NCI-H510A (cell line): ENCODE measurements at places on chromosomes 2 and 18.

GRCh38 chr2:169298007-169298406 lies 64.3 kb downstream of the LRP2 start:
- DNase-seq = no peak

DNA sequence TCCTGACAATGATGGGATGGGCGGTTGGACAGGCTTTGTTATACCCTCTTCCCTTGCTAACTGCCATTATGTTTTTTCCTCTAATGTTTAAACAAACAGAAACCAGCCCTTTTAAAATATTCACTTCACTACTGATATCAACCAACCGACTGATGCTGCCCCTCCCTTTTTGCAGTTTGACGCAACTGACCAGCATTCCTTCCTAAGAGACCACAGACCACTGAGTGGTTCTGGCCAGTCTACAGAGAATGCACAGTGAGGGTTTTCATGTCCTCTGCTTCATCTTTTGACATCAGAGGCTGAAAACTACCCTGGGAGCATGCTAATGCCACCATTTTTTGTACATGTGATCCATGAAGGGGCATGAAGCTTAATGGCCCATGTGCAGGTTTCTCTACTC lies 85.3 kb downstream of the CYP26B1 start:
- no peak for DNase-seq

- no peak for DNase-seq
These were observed 17.8 kb downstream of the DOK1 start for GRCh38 chr2:74572178-74572925.

DNA sequence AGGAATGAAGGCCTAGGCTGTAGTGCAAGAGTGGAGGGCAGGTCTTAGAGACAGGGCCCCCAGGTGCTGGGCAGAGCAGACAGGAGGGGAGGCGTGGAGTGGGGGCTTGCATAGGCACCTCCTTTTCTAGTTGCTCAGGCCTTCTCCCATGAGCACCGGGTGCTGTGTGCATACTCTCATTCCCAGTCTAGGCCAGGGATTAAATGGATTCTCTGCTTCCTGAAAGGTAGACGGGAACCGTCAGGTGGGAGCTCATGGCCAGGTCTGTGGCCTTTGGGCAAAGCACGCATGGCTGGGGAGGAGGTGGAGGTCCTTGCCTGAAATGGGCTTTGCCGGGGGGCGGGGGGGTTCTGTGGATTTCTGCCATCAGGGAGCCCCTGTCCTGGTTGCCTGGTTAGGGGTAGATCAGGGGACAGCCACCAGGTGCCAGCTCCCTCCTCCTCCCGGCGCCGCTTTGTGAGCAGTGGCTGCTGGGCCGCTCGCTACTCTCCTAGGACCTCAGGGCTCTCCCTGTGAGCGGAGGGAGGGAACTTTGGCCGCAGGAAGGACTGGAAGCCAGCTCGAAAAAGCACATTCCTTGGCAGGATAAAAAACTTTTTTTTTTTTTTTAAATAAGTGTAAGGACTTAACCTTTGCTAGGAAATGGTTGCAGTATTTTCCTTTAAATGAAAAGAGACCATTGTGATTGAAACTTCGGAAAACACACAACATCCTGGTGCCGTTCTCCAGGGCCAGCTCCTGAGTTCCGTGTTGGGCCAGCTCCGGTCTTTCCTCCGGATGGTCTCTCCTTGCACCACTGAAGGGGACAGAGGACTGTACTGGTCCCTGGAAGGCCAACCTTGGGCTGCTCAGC lies 82.8 kb upstream of the HAAO start:
- no peak for DNase-seq

GRCh38 chr2:226215902-226216503 lies 583.6 kb downstream of the IRS1 start:
- no peak for DNase-seq
